Neural progenitor cell (in vitro differentiated cells): ENCODE measurements at places on chromosomes 5 and 9. TPM values are rescaled to one million over a fixed set of nuclear protein-coding genes. Genes with fewer than 3 reads are reported as not detected.

- no peaks in the 10 kb centered on the region for H3K27me3 ChIP-seq
- H3K4me1 ChIP-seq = no peaks in the 10 kb centered on the region
- H3K27ac ChIP-seq = no peak overlapping the region
- peak; percentile 5 for DNase-seq
- no peaks in the 10 kb centered on the region for H3K36me3 ChIP-seq
Observed at GRCh38 chr9:9791611-9792010, 821.2 kb downstream of the PTPRD start.

- no peaks in the 10 kb centered on the region for H3K36me3 ChIP-seq
- no peak for DNase-seq
- H3K4me3 ChIP-seq = no peak overlapping the region
Observed at GRCh38 chr5:10654566-10654965, 90.7 kb downstream of the ANKRD33B start.

The CDX1 gene
- total RNA-seq = not detected in 2 replicates

GRCh38 chr9:131986576-131986975 is 93.1 kb downstream of the MED27 start:
- no peak overlapping the region for H3K27ac ChIP-seq
- H3K27me3 ChIP-seq = no peaks in the 10 kb centered on the region
- H3K4me3 ChIP-seq = no peak overlapping the region
- DNase-seq = no peak

The SKP2 gene
- 93.4 and 99.5 TPM in 2 replicates for total RNA-seq

DNA sequence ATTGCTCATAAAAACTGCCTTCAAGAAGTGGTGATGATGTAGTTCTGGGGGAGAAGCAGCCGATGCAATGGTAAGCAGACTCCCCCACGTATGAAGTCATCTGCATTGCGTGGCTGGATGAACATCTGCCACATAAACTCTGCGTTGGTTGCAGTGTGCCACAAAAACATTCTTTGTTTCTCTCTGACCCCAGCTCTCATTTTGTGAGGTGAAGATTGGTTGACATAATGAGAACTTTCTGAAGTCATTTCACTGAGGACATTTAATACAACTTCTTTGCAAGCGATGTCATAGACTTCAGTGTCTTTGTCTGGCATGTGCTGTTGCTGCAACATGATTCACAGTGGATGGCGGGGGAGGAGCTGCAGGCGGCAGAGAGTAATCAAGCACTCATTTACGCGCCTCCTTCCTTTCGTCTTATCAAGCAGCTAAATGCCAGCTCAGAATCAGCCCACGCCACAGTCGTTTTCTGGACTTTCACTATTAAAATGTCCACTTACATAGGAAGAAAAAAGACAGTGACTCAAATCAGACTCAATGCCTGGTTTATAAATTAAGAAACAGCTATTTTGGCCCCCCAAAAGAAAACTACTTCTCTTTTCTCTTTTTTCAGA is 91.5 kb upstream of the NFIL3 start:
- no peak overlapping the region for H3K4me3 ChIP-seq
- no peaks in the 10 kb centered on the region for H3K27me3 ChIP-seq
- no peak overlapping the region for H3K27ac ChIP-seq
- H3K4me1 ChIP-seq = no peaks in the 10 kb centered on the region

DNA sequence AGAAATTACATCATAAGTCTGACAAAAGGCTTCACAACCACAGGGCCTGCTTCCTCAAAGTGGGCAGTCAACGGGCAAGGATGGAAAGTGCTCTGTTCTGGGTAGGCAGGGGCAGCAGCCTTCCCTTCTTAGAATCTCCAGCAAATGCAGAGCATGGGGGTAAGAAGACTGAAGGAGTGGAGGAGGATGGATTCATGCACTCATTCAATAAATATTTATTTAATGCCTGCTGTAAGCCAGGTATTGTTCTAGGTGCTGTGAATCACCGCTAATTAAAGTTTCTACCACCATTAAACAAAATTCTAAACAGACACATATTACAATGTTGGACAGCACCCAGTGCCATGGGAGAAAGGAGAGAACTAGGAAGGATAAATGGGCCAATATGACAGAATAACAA is 195.6 kb downstream of the ELAVL2 start:
- DNase-seq = no peak
- H3K27me3 ChIP-seq = no peaks in the 10 kb centered on the region
- no peaks in the 10 kb centered on the region for H3K4me1 ChIP-seq
- H3K4me3 ChIP-seq = no peak overlapping the region
- no peak overlapping the region for H3K27ac ChIP-seq

- no peaks in the 10 kb centered on the region for H3K36me3 ChIP-seq
- no peak overlapping the region for H3K27ac ChIP-seq
- no peaks in the 10 kb centered on the region for H3K27me3 ChIP-seq
- DNase-seq = no peak
- no peaks in the 10 kb centered on the region for H3K4me1 ChIP-seq
Observed at GRCh38 chr9:113673726-113674125, 202.4 kb upstream of the ZNF618 start.

GRCh38 chr9:107895501-107896001 is 406.0 kb upstream of the KLF4 start:
- H3K4me1 ChIP-seq = no peaks in the 10 kb centered on the region
- no peak for DNase-seq
- H3K4me3 ChIP-seq = no peak overlapping the region
- no peak overlapping the region for H3K27ac ChIP-seq
- H3K36me3 ChIP-seq = no peaks in the 10 kb centered on the region
- no peaks in the 10 kb centered on the region for H3K27me3 ChIP-seq

GRCh38 chr9:135926402-135927194 is 19.3 kb upstream of the CAMSAP1 start:
- no peaks in the 10 kb centered on the region for H3K4me1 ChIP-seq
- H3K27ac ChIP-seq = no peak overlapping the region
- H3K36me3 ChIP-seq = no peaks in the 10 kb centered on the region
- H3K4me3 ChIP-seq = no peak overlapping the region
- DNase-seq = no peak

- peak within 1 kb of the TSS; percentile 82 for H3K4me3 ChIP-seq
- DNase-seq = peak; percentile 95
- H3K27me3 ChIP-seq = peaks cover 85% of the 10 kb centered on the region
- H3K4me1 ChIP-seq = peaks cover 21% of the 10 kb centered on the region
Observed at GRCh38 chr5:93582677-93583438, at the start of gene NR2F1. Gene NR2F1, plus strand, starts transcription at chr5:93583222. Its CDS starts 1,802 bp downstream, at chr5:93585024.

DNA sequence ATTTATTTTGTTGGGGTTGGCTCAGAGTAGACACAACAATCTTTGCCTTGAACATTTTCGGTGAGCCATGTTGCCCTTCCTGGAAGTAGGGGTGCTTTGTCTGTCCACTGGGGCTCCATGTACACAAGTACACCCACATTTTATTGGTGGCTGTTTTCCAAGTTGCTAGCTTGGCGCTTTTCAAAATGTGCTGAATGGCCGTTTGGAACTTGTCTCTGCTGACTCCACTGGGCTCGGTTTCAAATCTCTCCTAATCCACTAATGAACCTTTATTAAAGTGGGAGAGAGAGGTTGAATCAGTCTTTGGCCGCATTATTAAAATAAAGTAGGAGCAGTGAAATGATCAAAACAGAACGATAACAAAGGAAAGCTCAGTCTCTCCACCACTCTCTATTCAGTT is 64.6 kb upstream of the TAF11L2 start:
- no peak for DNase-seq
- no peak overlapping the region for H3K4me3 ChIP-seq
- H3K4me1 ChIP-seq = no peaks in the 10 kb centered on the region
- no peaks in the 10 kb centered on the region for H3K27me3 ChIP-seq
- H3K36me3 ChIP-seq = no peaks in the 10 kb centered on the region

DNA sequence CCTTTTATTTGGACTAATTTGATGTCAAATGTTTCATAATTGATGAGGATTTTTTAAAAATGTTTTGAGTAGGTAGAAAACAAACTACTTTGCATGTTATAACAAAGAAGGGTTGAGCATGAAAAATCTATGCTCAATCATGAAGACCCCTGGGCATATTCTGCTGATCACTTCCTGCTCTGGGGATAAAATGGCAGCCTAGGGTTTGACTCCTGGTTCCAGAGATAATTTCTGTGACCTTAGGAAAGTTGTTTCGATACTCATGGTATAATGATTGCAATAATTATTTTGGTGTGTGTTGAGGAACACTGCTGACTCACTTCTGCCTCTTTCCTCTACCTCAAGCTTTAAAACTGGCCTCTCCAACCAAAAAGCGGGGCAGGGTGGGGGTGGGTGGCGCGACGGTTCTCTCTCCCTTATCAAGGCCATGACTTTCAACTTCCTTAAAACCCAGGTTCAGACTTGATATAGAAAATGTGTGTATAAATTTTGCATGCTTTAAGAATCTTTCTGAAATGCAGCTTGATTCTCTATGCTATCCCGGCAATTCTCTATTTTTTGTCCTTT is 6.0 kb upstream of the PIP5K1B start:
- H3K36me3 ChIP-seq = no peaks in the 10 kb centered on the region
- no peak for DNase-seq
- peaks cover 67% of the 10 kb centered on the region for H3K27me3 ChIP-seq
- peaks cover 10% of the 10 kb centered on the region for H3K4me1 ChIP-seq
- H3K4me3 ChIP-seq = no peak overlapping the region

DNA sequence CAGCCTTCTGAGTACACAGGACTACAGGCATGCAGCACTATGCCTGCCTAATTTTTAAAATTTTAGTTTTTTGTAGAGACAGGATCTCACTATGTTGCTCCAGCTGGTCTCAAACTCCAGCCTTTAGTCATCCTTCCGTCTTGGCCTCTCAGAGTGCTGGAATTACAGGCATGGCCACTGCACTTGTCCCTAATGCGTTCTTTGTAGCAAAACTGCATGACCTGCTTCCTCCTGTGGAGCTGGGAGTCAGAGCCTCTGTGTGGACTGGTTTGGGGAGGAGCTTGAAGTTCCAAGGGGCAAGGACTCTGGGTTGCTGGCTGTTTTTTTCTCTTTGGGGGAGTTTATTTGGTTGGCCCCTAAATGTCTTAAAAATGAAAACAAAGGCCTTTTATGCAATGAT is 22.7 kb upstream of the ANKRD34B start:
- H3K4me1 ChIP-seq = peaks cover 9% of the 10 kb centered on the region
- peak; percentile 31 for DNase-seq
- no peak overlapping the region for H3K27ac ChIP-seq
- H3K27me3 ChIP-seq = no peaks in the 10 kb centered on the region

GRCh38 chr9:136978073-136978864 is 965 bp downstream of the PTGDS start:
- H3K4me3 ChIP-seq = peak overlapping the region; percentile 57
- no peak overlapping the region for H3K27ac ChIP-seq
- peaks cover 17% of the 10 kb centered on the region for H3K27me3 ChIP-seq
- no peaks in the 10 kb centered on the region for H3K36me3 ChIP-seq
- DNase-seq = peak; percentile 95

GRCh38 chr9:22240619-22241018 is 206.0 kb upstream of the DMRTA1 start:
- no peak for DNase-seq
- no peaks in the 10 kb centered on the region for H3K4me1 ChIP-seq
- no peaks in the 10 kb centered on the region for H3K27me3 ChIP-seq
- H3K27ac ChIP-seq = no peak overlapping the region
- no peak overlapping the region for H3K4me3 ChIP-seq
- no peaks in the 10 kb centered on the region for H3K36me3 ChIP-seq

The GADD45G gene
- 1.8 TPM in 1 of 2 replicates, not detected in the other for total RNA-seq

DNA sequence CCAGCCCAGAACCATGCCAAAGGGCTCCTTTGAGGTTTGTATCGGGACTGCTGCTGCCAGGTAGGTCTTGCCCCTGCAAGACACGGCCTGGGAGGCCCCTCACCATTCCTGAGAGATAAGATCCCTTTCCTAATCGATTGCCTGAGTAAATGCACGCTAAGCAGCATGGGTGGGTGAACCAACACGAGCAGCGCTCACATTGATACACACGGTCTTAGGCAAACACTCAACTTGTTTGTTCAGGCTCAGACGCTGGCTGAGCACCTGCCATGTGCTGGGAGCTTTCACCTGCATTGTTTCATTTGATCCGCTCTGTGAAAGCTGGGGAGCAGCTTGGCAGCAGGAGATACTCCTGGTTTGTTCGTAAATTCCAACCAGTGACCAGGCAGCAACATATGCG is 76.9 kb upstream of the NEURL1B start:
- H3K36me3 ChIP-seq = no peaks in the 10 kb centered on the region
- H3K4me3 ChIP-seq = no peak overlapping the region
- H3K4me1 ChIP-seq = no peaks in the 10 kb centered on the region
- no peaks in the 10 kb centered on the region for H3K27me3 ChIP-seq
- DNase-seq = no peak

DNA sequence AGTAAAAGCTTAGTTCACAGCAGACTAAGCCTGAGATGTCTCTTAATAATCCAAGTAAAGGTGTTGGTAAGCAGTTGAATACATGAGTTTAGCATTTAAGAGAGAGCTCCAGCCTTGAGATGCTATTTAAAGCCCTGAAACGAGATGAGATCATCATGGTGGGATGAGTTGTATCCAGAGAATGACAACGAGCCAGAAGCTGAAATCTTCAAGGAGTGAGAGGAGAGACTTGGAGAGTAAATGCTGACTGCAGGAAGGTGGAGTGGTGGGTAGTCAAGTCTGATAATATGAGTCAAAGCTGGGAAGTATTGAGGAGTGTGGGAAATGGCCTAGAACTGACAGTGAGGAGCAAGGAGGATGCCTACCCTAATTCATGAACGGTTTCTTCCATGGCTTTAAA is 53.7 kb downstream of the PLAC8L1 start:
- H3K36me3 ChIP-seq = no peaks in the 10 kb centered on the region
- H3K4me1 ChIP-seq = no peaks in the 10 kb centered on the region
- no peak overlapping the region for H3K27ac ChIP-seq
- H3K27me3 ChIP-seq = no peaks in the 10 kb centered on the region

The SPAG8 gene
- 1.3 and 1.6 TPM in 2 replicates for total RNA-seq

DNA sequence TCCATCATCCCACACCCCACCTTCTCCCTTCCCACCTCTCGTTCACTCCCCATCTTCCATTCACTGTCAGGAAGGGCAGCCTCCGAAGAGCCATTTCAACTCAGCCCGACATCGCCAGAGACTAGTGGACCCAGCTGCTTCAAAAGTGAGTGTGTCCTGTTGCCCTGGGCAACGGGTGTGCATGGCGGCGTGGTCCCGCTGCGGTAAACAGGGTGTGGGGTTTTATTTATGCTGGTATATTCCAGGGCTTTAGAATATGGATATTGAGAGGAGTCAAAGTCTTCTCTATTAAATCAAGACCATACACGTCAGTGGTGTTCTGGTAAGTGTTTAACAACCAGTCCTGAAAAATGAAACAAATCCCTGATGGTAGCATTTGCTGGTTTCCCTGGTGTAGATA is 274.5 kb downstream of the MAST4 start:
- H3K27ac ChIP-seq = no peak overlapping the region
- no peak for DNase-seq
- H3K4me3 ChIP-seq = no peak overlapping the region
- peaks cover 41% of the 10 kb centered on the region for H3K4me1 ChIP-seq
- no peaks in the 10 kb centered on the region for H3K36me3 ChIP-seq
- no peaks in the 10 kb centered on the region for H3K27me3 ChIP-seq

- no peak overlapping the region for H3K4me3 ChIP-seq
- DNase-seq = no peak
- no peaks in the 10 kb centered on the region for H3K27me3 ChIP-seq
- H3K36me3 ChIP-seq = no peaks in the 10 kb centered on the region
Observed at GRCh38 chr9:105828171-105828570, 133.8 kb downstream of the TMEM38B start.

The OR1L1 gene
- total RNA-seq = not detected in 2 replicates

- no peak overlapping the region for H3K4me3 ChIP-seq
- no peaks in the 10 kb centered on the region for H3K27me3 ChIP-seq
- no peaks in the 10 kb centered on the region for H3K36me3 ChIP-seq
- no peak for DNase-seq
- peaks cover 5% of the 10 kb centered on the region for H3K4me1 ChIP-seq
- H3K27ac ChIP-seq = no peak overlapping the region
Observed at GRCh38 chr9:79812099-79812498, 240.3 kb downstream of the TLE4 start.
